Thyroid gland (tissue), 4 donors: ENCODE measurements at places on chromosomes 12 and 14. TPM values are rescaled to one million over a fixed set of nuclear protein-coding genes. Genes with fewer than 3 reads are reported as not detected.

GRCh38 chr14:90397425-90398314, 841 bp downstream of the CALM1 start:
- DNase-seq, result peak; percentile 47
- no peaks in the 10 kb centered on the region for H3K27me3 ChIP-seq
- H3K36me3 ChIP-seq, result peaks cover 15% of the 10 kb centered on the region
- peaks cover 17% of the 10 kb centered on the region for H3K4me1 ChIP-seq

DNA sequence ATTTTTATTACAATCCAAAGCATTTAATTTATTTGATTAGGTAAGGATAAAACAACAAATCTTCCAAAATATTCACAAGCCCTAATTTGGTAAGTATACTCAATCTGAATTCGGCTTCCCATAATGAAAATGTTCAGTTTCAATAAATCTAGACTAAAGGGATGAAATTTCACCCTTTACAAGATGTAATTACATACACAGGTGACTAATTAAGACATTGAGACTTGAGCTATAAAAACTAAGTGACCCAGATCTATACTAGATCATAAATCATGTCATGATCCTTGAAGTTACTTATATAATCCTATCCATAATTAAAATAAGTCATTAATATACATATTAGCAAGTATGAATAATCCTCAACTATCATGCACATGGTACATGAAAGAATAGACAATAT, 36.6 kb downstream of the LRP6 start:
- H3K4me1 ChIP-seq, result peaks cover 20% of the 10 kb centered on the region
- DNase-seq, result no peak
- no peaks in the 10 kb centered on the region for H3K27me3 ChIP-seq
- no peak overlapping the region for H3K4me3 ChIP-seq
- H3K27ac ChIP-seq, result no peak overlapping the region

- H3K4me3 ChIP-seq, result no peak overlapping the region
- no peaks in the 10 kb centered on the region for H3K27me3 ChIP-seq
- no peak overlapping the region for H3K27ac ChIP-seq
- H3K4me1 ChIP-seq, result peaks cover 10% of the 10 kb centered on the region
Measured at GRCh38 chr12:132083614-132083940, 60.5 kb downstream of the DDX51 start.

GRCh38 chr12:12717586-12718380, 615 bp downstream of the CDKN1B start:
- peak overlapping the region; percentile 66 for H3K4me3 ChIP-seq
- H3K27me3 ChIP-seq, result no peaks in the 10 kb centered on the region
- peak; percentile 34 for DNase-seq
- peaks cover 6% of the 10 kb centered on the region for H3K36me3 ChIP-seq
- peak overlapping the region; percentile 100 for H3K27ac ChIP-seq

DNA sequence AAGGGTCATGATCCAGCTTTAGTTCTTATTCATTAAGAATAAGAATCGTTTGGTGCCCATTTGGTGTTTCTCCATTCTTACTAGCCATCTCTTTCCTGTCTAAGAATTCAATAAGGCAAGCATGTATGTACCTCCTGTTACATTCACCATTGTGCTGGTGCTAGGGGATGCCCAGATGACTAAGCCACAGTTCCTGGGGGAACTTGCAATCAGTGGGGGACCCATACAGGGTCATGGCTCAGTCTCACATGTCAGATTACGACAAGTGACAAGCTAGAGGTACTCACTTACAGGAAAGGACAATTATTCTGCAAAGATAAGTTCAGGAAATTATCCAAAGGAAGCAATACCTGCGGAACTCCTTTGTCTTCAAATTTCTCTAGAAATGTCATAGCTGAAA, 125.4 kb downstream of the STXBP6 start:
- H3K4me1 ChIP-seq, result peaks cover 35% of the 10 kb centered on the region
- no peak overlapping the region for H3K27ac ChIP-seq
- H3K4me3 ChIP-seq, result no peak overlapping the region
- no peak for DNase-seq
- H3K36me3 ChIP-seq, result no peaks in the 10 kb centered on the region

TAS2R8 gene
- not detected for total RNA-seq

SIX6 gene
- not detected for total RNA-seq
